Common myeloid progenitor, CD34-positive (primary cell): ENCODE measurements at places on chromosomes 1 and 21.

DNA sequence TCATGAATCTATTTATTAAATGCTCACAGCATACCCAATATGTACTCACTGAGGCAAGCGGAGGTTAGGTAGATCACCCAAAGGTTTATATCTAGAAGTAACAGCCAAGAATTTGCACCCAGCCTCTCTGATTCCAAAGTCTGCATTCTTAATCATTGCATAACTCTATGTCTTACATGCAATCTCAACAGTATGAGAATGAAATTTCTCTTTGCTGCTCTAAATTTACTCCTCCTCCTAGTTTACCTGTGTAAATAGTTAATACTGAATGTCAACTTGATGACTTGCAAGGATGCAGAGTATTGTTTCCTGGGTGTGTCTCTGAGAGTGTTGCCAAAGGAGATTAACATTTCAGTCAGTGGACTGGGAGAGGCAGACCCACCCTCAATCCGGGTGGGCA, 840.6 kb downstream of the BRINP3 start:
- DNase-seq = no peak

DNA sequence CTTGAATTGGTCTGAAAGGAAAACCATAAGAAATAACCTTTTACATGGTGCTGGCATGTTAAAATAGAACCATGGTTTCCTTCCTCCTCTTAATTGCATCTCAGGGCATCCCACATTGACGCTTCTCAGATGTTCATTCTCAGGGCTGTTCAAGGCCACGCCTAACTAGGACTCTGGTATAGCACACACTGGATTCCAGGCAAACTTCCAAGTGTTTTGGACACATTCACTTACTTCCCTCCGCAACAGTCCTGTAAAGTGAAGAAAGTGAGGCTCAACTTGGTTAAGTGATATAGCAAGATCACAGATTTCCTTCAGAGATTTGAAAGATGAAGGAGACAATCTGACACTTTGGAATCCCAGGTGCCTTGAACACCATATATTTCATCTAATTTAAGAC, 244.8 kb downstream of the DUSP10 start:
- DNase-seq = no peak

GRCh38 chr1:36624466-36624865, 141.8 kb upstream of the CSF3R start:
- DNase-seq = no peak

- DNase-seq = no peak
These were observed 30.6 kb downstream of the GNAI3 start for GRCh38 chr1:109578947-109579443.

DNA sequence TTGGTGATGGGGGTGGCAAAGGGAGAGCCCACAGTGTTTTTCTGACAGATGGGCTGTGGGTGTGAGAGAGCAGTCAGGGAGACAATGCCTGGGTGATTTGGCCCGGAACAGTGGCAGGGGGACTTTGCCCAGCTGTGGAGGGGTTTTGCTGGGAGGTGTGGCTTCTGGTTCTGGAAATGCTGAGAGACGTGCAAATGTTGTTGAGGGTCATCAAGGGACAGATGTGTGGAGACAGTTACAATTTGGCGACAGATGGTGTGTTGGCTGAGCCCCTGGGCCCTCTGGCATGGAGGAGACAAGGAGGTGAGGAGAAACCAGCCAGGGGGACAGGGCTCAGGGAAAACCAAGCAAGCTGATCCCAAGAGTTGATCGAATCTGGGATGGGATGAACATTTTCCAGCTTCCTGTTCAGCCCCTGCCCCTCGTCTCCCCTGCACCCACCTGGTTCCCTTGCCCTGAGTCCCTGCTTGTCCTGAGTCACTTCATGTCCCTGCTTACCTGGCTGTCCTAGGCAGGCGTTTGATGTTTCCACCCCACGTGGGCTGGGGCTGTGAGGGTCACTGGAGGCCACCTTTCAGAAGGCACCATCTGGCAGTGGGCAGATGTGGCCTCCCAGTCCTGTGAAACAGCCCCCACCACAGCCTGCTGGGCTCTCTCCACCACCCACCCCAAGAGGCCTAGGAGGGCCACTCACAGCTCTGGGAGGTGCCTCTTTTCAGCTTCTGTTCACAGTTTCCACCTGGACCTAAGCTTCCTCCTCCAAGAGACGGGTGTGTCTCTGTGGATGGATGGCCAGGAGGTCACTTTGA, 15.8 kb upstream of the ZNF678 start:
- DNase-seq = no peak

DNA sequence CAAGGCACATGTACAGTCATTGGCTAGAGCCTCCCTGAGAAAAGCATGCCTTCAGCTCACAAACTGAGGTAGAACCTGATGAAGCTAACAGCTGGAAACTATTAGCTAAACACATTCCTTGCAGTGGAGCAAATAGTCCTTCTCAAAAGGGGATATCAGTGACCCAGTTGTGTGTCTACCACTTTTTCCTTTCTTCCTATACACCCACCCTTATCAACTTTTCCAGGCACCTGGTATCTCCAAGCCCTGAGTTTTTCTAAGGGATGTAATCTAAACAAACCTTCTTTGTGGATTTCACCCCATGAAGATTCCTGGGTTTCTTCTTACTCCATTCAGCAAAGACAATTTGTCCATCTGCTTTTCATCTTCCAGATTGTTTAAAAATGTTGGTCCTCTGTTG, 10.5 kb upstream of the ZSWIM5 start:
- no peak for DNase-seq

DNA sequence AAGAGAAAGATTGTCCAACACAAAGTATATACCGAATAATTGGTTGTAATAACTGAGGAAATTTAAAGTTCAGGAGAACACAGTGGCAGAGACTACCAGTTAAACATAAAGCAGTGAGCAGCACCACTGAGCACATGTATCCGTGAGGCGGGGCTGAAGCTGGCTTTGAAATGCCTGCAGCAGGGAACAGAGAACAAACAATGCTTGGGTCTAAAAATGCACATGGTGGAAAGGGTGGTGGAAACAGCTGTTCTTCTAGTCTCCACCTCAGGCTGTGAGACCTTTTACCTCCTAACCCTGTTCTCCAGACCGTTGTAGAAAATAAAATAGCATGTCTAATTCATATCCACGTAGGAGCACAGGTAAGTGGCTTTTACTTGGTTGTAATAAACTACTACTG, 7.7 kb upstream of the GNG4 start:
- DNase-seq = no peak

DNA sequence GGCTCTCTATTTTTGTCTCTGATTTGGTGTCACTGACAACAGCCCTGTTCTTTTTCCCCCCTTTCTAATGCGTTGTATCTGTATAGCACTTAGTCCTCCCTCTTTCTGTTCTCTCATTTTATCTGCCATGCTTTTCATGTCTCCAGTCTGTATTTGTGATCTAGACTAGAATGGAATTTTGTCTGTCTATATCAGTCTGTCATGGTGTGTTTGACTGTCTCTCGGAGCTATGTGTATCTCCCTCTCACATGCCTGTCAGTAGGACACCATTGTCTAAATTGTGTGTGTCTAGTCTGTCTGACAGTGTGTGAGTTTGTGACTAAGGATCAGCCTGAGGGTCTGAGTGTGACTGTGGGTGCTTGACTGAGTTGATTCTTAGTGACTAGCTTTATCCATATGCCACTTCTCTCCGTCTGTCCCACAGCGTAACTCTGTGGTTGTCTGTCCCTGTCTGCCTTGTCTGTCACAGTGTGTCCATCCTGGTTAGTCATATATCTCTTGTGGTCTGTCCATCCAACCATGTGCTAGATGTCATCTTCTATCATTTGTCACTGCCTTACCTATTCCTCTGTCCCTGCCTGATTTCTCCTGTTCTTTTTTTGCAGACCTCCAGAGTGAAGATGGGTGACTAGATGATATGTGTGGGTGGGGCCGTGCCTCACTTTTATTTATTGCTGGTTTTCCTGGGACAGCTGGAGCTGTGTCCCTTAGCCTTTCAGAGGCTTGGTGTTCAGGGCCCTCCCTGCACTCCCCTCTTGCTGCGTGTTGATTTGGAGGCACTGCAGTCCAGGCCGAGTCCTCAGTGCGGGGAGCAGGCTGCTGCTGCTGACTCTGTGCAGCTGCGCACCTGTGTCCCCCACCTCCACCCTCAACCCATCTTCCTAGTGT, 1.4 kb upstream of the B4GALT2 start:
- no peak for DNase-seq

GRCh38 chr1:204294357-204294756, 65.4 kb downstream of the PLEKHA6 start:
- no peak for DNase-seq

- DNase-seq = peak; percentile 92
These were observed 17.6 kb upstream of the CLIC4 start for GRCh38 chr1:24727501-24728216.

DNA sequence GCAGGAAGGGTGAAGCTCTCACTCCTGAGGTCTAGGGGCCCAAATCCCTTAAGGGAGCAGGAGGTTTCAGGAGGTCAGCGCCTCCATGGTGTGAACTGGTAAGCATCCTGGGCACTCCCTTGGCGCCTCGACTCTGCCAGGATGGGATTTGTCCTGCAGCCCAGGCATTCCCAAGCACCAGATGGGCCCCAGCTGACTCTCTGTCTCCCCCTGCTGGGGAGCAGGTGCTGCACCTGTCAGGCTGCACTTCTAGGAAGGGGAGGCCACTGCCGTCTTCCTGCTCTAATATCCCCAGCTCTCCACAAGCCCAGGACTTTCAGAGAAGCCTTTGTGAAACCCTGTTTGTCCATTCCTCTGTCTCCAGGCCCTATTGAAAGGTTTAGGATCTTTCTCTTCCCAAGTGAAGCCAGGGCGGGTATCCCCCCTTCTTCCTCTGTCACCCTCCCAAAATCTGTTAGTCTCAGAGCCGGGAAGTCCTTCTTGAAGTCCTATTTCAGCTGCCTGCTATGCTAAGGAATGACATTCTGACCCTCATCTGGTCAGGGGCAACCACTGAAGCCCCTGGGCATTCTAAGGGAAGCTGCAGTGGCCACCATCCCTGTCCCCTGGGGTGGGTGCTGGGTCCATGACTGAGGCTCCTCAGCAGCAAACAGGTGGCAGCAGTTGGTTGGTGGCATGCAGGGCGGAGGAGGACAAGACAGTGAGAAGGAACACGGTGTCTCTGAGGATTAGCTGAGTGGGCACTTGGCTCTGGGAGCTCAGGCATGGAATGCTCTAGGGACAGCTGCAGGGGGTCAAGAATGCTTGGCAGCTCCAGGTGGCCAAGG, 3.2 kb downstream of the MYBPH start:
- DNase-seq = peak; percentile 61

- no peak for DNase-seq
These were observed at the start of gene MAB21L3 for GRCh38 chr1:116110567-116111523. Gene MAB21L3 (plus strand): TSS chr1:116111399. CDS start chr1:116112616, 1,217 bp downstream.

GRCh38 chr21:44334329-44335030, 4.7 kb downstream of the CFAP410 start:
- DNase-seq = no peak

DNA sequence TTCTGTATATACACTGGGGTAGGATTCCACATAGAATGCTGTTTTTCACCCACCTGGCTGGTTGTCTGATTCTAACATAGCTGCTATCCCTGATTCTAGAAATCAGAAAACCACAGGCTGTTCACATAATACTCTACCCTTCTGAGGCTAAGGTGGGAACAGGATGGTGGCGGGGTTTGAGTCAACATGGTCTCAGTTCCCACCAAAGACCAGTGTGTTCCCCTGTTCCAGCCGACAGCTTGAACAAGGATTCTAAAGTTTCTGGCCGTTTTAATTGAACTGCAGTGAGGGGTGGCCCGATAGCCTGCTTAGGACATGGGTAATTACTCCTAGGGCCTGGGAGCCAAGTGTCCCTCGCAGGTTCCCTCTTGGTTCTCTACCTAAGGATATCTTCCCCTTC, 38.4 kb downstream of the PEX14 start:
- DNase-seq = no peak

DNA sequence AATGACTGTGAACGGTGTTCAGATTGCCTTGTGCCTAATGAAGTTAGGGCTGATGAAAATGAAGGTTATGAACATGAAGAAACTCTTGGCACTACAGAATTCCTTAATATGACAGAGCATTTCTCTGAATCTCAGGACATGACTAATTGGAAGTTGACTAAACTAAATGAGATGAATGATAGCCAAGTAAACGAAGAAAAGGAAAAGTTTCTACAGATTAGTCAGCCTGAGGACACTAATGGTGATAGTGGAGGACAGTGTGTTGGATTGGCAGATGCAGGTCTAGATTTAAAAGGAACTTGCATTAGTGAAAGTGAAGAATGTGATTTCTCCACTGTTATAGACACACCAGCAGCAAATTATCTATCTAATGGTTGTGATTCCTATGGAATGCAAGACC, 96.6 kb downstream of the ZFYVE9 start:
- DNase-seq = no peak

DNA sequence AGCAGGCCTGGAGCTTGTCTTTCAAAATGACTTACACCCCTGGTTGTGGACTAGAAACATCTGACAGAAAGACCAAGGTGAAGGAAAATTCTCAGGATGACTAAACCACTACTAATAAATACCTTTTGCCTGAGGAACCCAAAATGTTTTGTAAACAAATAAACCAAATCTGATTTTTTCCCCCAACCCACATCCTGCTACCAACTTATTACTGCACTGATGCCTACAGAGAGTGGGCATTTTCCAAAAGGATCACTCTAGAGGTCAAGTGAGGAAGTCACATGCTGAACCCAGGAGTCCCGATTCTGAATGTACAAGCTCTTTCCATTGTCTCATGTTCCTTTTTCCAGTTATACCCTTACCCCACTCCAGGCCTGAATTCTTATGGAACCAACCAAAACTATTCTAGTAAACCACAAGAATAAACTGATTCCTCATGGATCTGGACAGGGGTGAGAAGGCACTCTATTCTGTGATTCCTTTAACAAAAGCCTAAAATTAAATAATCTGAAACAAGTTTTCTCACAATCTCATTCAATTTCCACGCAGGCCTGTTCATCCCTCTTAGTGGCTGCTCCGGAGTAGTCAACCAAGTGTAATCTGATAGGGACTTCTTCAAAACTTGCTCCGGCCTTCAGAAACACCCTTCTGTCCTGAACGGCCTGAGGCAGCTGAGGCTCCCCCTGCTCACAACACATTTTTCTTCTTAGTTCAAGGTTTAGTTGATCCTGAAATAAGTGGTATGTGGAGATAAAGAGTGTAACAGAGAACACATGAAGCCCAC, 1.4 kb downstream of the PI4KB start:
- no peak for DNase-seq
